ENCODE measurements at places on chromosomes 13 and 19.

- DNase-seq: no peak
Observed at GRCh38 chr19:33861950-33862349, 65.3 kb downstream of the KCTD15 start.

GRCh38 chr13:42686165-42686564 lies 95.2 kb upstream of the FAM216B start:
- no peak for DNase-seq

- no peak for DNase-seq
Observed at GRCh38 chr19:3159565-3159964, 19.0 kb upstream of the S1PR4 start.

DNA sequence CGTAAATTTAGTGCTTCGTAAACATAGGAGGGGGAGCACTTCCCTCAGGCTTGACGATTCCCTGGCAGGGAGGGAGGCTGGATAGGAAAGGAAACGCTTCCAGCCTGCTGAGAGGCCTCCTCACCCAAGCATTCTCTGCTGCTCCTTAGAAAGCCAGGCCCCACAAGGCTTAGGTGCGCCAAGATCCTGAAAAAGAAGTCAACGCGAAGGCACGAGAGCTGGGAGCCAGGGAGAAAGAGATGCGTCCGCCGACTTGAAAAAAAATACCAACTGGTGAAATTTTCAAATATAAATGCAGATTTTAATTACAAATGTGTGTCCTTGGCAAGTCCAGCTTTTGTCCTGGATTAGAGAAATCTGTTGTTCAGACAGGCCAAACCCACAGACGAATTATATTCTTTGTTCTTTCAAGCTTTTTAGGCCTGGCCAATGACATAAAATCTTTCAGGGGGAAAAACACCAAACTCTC lies 64.0 kb downstream of the ALOX5AP start:
- DNase-seq: no peak

GRCh38 chr13:36297366-36298338 lies at the start of gene CCDC169:
TSS of gene CCDC169 (minus strand) at chr13:36297814. CDS start at chr13:36297719, 95 bp downstream.
- no peak for DNase-seq

DNA sequence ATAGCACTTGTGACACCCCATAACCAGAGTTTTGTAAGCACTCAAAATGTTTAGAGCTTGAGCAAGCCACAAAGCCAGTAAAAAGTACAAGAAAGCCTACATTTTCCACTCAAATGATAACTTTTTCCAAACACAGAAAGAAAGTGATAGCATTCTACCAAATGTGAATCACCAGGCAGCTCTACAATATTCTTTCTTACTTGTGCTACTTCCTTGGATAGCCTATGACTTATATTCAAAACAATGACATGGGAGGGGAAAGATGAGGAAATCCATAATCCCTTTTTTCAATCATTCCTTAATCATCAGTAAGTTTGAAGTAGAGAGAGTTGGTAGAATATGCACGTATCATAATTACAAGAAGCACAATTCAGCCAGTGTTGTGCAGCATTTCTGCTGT lies 650.8 kb upstream of the PCDH9 start:
- no peak for DNase-seq

GRCh38 chr13:42078128-42078808 lies 29.8 kb downstream of the DGKH start:
- DNase-seq: no peak

DNA sequence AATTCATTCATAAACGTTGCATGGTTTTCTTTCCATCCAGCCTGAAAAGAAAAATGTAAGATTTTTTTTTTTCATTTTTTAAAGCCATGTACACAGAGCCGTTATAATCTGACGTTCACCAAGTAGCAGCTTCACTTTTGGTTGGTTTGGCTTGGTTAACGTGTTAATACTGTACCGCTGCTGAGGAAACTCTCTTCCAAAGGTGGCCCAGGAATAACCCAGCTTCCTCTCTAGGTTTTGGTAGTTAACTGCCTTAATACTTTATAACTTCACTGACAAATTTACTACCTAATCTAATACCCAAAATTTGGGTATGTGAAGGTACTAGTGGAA lies 1.7 kb downstream of the INTS6 start:
- no peak for DNase-seq

- no peak for DNase-seq
Observed at GRCh38 chr13:36675213-36675536, 1.4 kb downstream of the SERTM1 start.

DNA sequence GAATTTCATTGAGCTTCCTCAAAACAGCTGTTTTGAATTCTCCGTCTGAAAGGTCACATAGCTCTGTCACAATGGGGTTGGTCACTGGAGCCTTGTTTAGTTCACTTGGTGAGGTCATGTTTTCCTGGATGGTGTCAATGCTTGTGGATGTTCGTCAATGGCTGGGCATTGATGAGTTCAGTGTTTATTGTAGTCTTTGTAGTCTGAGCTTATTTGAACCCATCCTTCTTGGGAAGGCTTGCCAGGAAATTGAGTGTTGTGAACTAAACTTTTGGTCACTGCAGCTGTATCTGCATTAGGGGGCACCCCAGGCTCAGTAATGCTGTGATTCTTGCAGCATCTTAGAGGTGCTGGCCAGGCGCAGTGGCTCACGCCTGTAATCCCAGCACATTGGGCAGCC lies 22.0 kb downstream of the BLOC1S3 start:
- DNase-seq: no peak

- DNase-seq: no peak
Observed at GRCh38 chr13:79642596-79642995, 161.6 kb downstream of the NDFIP2 start.

DNA sequence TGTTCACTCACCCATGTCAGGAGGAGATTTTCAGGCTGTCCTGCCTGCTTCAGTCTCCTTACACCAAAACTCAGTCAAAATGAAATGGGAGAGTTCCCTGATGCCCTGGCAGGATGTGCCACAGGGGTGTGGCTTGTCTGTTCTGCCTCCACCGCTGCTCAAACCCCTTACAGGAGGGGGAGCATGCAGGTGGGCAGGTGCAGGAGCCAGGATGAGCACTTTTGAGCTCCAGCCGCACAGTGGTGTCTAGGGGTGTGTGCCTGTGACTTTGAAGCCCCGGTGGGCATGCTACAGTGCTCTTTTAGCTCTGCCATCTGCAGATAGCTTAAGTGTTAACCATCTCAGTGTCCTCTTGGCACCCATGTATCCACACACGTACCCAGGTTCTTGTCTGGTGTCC lies 71.9 kb upstream of the IPO5 start:
- no peak for DNase-seq

Data from COLO829 (cell line).